ENCODE measurements at places on chromosomes 6 and 20.

- DNase-seq: no peak
These were observed 141.3 kb downstream of the QRSL1 start for GRCh38 chr6:106770663-106771062.

GRCh38 chr6:111522393-111523020 lies 39.5 kb upstream of the REV3L start:
- DNase-seq: no peak

DNA sequence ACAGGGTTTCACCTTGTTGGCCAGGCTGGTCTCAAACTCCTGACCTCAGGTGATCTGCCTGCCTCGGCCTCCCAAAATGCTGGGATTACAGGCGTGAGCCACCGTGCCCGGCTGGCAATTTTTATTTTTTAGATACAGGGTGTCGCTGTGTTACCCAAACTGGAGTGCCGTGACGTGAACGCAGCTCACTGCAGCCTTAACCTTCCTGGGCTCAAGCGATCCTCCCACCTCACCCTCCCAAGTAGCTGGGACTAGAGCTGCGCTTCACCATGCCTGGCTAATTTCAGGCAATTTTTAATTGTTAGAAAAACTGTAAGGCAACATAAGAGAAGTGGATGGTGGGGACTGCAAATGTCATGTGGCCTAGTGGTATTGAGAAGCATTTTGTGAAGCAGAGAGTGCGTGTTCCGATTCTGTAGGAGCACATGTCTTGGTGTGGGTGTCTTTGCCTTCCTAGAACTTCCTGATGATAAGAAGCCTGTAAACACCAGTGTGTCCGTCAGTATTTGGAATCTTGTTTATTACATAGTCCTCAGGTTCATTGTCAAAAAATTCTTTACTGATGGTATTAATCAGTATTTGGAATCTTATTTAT lies 18.0 kb downstream of the JARID2 start:
- no peak for DNase-seq

DNA sequence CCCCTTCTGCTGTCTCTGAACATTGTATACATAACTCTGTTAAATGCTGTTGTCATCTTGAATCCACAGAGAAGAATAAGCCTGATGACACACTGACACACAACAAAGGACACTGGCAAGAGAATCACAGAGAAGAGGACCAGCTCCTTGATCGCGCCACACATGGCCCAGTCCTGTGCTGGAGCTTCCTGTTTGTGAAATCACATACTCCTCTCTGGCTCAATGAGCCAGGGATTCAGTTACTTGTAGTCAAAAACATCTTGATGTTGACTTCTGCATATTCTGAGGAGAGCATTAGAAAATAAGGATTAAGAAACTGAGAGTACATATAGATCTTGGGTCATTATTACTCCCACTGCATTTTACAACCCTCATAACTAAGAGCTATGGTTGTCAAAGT lies 100.1 kb downstream of the EPB41L2 start:
- no peak for DNase-seq

DNA sequence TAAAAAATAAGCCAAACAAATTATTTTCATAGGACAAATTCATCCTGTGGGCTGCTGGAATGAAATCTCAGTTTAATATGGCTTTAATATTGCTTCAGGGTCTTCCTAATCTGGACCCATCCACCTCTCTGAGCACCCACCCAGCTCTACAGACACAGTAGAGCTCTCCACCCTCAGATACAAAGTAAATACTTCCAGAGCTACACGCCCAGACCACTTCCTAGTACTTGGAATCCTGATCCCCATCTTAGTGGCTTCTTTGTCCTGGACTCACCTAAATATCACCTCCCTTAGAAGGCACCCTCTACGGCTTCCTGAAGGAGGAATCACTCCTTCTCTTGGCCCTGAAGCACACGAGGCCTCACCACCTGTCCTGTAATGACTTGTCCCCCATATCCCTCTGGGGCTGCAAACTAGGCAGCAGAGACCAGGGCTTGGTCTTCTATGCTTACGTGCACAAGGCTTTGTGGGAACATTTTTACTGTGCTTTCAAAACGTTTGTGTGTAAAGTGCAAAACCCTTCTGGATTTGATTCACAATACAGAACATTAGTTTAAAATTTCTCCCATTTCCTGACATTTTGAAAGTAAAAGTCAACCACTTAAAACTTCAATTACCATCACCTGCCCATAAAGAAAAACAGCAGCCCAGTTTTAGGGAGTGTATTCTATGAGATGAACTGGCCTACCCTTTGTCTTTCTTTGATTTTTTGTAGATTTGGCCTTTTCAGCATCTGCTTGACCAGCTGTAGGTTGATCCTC lies 2.4 kb downstream of the CTCFL start:
- no peak for DNase-seq

GRCh38 chr20:55269913-55270312 lies 735.4 kb downstream of the CBLN4 start:
- no peak for DNase-seq

GRCh38 chr6:118370722-118371121 lies 177.4 kb upstream of the PLN start:
- no peak for DNase-seq

GRCh38 chr6:14758421-14759081 lies 487.3 kb upstream of the JARID2 start:
- DNase-seq: no peak

- DNase-seq: peak; percentile 38
These were observed 36.4 kb upstream of the HLA-C start for GRCh38 chr6:31308050-31308844.

DNA sequence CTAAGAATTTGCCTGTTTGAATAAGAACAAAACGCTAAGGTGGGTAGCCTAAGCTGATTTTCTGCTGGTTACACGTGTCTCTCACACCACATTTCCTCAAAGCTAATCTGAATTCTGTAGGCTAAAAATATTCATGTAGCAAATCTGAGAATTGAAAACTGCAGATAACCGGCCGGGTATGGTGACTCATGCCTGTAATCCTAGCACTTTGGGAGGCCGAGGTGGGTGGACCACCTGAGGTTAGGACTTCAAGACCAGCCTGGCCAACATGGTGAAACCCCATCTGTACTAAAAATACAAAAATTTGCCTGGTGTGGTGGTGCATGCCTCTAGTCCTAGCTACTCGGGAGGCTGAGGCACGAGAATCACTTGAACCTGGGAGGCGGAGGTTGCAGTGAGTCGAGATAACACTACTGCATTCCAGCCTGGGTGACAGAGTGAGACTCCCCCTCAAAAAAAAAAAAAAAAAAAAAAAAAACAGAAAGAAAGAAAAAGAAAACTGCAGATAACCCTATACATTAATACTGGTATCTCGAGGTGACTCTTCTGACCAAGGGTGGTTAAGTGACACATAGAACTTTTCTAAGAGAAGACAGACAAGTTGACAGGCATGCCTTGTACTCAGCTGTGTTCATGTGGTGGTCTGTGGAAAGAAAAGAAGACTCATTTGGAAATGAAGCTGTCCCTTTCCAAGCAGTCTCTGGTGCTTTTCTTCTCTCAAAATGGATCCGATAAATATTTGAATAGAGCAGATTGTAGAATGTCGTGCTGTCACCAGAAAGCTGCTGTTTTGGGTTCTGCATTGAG lies 24.7 kb upstream of the ASXL1 start:
- no peak for DNase-seq

- DNase-seq: no peak
These were observed 10.8 kb upstream of the ZBTB24 start for GRCh38 chr6:109493865-109494264.

DNA sequence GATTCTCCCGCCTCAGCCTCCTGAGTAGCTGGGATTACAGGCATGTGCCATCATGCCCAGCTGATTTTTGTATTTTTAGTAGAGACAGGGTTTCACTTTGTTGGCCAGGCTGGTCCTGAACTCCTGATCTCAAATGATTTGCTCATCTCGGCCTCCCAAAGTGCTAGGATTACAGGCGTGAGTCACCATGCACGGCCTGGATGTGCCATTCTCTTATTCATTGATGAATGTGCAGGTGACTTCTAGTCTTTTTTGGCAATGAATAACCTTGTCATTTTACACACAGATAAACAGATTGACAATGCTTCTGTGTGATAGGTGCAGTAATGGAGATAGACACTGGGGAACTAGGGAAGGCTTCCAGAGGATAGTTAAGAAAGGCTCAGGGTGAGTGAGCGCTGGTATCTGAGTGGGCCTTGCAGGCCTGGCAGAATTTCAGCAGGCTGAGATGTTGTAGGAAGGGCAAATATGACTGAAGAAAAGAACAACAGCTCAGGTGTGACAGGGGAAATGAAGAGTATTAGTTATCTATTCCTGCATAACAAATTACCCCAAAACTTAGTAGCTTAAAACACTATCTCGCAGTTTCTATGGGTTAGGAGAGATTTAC lies 23.3 kb downstream of the PPARD start:
- DNase-seq: no peak

DNA sequence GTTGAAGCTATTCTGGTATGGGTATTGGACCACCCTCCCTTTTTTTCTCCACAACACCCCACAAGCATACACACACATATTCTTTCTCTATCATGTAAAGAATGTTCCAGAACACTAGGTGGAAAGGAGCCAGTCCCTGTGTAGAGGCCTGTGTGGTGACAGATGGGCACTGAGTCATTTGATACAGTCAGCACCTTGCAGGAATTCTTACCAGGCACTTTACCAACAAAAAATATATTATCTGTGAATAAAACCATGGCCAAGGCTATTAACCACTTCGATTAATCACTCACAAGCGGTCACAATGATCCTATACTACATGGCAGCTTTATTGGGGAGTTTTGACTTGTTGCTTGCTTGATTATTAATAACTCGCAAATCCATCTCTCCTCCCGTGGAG lies 149.5 kb downstream of the BFSP1 start:
- DNase-seq: no peak

DNA sequence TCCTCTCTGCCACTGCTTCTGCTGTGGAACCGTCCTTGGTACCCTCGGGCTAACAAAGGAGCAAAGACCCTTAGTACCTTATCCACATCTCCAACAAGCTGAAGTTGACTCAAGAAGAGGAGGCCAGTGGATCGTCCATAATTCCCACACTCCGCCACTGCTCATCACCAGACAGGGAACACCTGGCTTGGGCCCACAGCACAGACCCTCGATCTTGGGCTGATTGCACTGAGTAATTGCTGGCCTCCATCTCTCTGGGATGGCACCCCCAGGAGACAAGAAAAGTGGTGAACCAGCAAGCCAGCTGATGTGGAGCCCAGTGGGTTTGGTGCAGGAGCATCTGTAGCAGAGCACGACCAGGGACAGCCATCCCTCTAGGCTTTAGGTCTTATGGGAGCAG lies 109.4 kb upstream of the GRIK2 start:
- DNase-seq: no peak

DNA sequence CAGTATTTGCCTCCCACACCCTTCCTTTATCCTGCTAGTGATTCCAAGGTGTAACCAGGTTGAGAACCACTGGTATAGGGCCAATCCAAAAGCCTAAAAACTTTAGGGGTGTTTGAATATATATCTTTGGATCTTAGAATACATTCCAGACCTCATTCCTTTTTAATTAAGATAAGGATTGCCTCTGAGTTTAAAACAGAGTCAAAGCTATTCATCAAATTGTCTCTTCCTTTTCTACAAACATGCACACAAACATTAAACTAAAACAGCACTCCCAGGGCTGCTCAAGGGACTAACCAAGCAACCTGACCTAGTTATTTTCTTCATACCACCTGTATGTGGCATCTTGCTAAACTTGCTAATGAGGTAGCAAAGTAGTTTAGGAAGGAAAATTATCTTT lies 22.1 kb upstream of the COL9A1 start:
- no peak for DNase-seq

DNA sequence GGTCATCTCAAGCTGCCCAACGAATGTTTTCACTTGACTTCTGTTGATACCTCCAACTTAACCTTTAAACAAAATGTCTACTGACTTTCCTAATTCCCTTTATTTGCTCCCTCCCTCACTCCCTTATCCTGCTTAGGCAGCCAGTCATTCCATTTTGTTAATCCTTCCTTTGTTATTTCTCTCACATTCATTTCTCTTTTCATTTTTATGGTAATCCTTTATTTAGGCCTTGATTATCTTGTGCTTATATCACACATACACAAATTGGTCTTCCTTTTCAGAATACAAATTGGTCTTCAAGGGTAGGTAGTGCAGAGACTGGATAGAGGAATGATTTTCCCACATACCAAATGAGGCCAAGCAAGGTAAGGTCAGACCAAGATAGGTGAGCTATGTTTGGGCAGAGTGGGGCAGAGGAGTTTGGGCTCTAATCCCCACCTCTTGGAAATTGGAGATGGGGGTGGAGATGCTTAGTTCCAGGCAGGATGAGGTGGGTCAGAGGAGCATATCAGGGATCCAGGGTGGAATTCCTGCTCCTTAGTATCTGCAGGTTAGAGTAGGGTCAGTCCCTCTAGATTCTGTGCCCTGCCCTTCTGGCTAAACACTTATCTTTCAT lies 2.0 kb upstream of the SPACA1 start:
- DNase-seq: no peak

DNA sequence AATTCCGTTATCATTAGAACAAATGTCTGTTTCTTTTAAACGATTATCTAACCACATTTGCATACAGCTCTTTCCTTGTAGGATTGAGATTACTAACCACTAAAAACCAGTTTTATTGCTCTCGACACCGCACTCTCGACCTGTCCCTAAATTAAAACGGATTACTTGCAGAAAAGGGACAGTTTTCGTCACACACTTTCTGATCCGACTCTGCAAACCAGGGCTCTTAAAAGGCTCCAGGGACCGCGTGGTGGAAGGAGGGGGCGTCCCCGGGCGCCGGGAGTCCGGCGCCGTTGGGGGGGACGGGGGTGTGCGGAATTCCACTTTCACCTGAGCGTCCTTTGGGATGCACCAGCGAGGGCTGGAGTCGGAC lies 731 bp downstream of the MAK start:
- DNase-seq: no peak

GRCh38 chr6:11428895-11429294 lies 108.7 kb upstream of the TMEM170B start:
- DNase-seq: no peak

DNA sequence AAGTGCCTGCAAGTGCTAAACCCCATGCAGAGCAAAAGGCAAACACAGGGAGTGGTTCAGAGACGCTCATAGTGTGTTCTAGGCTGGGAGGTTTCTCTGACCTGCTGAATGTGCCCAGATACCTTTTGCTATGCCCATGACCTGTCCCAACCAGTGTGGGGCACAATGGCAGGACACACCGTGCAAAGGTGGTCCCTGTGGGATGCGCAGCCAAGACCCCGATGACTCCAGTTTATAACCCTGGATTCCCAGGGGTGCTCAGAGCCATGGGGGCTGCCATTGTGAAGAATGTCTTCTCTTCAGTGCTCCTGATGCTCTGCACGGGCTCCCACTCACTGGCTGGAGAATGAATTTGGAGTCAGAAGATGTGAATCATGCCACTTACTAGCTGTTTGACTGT lies 2.2 kb upstream of the NINL start:
- no peak for DNase-seq

- DNase-seq: peak; percentile 21
These were observed at the start of gene ITPA for GRCh38 chr20:3209257-3209945. TSS of gene ITPA (plus strand) at chr20:3209498. CDS start at chr20:3209552, 54 bp downstream.

DNA sequence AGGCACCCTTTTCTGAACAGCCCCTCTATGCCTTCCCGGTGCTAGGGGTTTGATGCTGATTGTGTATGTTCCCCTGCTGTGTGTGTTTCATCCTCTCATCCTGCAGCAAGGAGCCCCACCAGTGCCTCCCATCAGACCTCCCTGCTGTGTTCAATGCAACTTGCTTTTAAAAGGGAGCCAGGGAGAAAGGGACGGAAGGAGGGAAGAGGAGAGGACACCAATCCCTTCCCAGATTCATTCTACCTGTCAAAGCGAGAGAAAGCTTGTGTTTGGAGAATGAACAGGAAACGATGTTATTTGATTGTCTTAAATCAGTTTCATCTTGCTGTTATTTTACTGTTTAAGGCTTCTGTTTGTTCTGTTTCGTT lies 259.2 kb downstream of the ADGB start:
- DNase-seq: no peak

- no peak for DNase-seq
These were observed 26.8 kb downstream of the SPTLC3 start for GRCh38 chr20:13035399-13036152.
